ENCODE measurements at places on chromosomes 7 and 10. TPM values are rescaled to one million over a fixed set of nuclear protein-coding genes. Genes with fewer than 3 reads are reported as not detected.
A peak's percentile ranks its signal among the peaks of the same experiment; 100 is the strongest.

GRCh38 chr10:124998624-124999291, 56.8 kb downstream of the ZRANB1 start:
- H3K27me3 ChIP-seq: peaks cover 2% of the 10 kb centered on the region
- H3K27ac ChIP-seq: no peak overlapping the region
- no peak overlapping the region for H3K4me3 ChIP-seq
- H3K36me3 ChIP-seq: no peaks in the 10 kb centered on the region
- no peaks in the 10 kb centered on the region for H3K4me1 ChIP-seq

- no peaks in the 10 kb centered on the region for H3K36me3 ChIP-seq
- H3K27ac ChIP-seq: no peak overlapping the region
- no peak for DNase-seq
- H3K27me3 ChIP-seq: peaks cover 12% of the 10 kb centered on the region
- no peak overlapping the region for H3K4me3 ChIP-seq
- H3K4me1 ChIP-seq: no peaks in the 10 kb centered on the region
Observed at GRCh38 chr10:101759309-101760247, 16.3 kb downstream of the FGF8 start.

- H3K27ac ChIP-seq: no peak overlapping the region
- DNase-seq: no peak
- no peaks in the 10 kb centered on the region for H3K4me1 ChIP-seq
- H3K36me3 ChIP-seq: no peaks in the 10 kb centered on the region
- no peak overlapping the region for H3K4me3 ChIP-seq
Observed at GRCh38 chr7:67593794-67594193, 597.2 kb downstream of the TYW1 start.

DNA sequence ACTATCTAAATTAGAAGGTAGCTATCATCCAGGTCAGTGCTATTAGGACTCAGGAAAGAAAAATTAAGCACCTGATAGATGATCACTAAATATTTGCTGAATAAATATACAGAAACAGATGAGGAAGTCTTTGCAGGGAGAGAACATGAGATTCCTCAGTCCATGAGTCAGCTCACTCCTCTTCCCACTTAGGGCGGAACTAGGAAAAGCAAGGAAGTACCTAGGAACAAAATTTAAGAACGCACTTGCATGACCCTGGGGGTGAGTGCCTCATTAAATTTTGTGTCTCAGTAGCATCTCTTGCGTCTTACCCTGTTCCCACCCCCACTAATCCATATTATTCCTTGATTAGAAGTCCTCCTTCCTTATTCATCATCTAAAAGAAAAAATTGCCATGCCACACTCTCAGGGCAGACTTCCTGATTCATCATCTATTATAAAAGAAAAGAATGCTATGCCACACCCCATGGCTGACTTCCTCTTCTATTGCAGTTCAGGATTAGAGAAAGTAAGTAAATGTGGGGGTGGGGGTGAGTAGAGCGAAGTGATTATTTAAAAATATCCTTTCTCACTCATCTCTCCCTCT, 208.8 kb downstream of the THSD7A start:
- no peak overlapping the region for H3K27ac ChIP-seq
- H3K27me3 ChIP-seq: no peaks in the 10 kb centered on the region
- DNase-seq: no peak
- no peaks in the 10 kb centered on the region for H3K36me3 ChIP-seq
- H3K4me3 ChIP-seq: no peak overlapping the region

DNA sequence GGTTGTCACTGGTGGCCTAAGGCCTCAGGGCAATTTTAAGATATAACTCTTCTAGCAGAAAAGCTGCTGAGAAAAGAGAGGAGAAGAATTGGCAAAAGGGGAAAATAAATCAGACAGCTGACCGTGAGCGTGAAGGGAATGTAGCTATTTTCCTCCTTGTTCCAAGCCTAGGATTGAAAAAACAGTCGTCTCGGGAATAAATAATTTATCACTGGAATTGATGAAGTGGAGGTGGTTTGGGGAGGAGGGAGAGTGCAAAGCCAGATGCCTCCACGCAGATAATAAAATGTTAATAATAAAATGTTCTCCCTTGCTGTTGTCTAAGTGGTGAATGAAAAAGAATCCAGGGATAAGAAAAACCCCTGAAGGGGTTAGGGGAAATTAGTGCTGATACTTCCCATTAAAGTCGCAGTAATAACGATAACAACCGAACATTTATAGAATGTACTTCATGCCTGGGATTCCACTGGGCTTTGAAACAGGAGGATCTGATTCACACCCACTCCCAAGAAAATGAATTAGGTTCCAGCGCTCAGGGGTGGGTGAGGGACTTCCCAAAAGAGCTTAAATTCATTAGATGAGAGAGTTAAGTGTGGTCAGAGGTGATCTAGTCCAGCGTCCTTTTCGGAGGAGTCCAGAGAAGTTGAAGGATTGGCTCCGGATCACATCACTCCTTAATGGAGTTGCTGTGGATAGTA, 27.3 kb downstream of the BAMBI start:
- no peak overlapping the region for H3K27ac ChIP-seq
- DNase-seq: no peak
- H3K36me3 ChIP-seq: no peaks in the 10 kb centered on the region
- no peaks in the 10 kb centered on the region for H3K4me1 ChIP-seq

GRCh38 chr10:49071160-49071761, 44.1 kb downstream of the VSTM4 start:
- H3K4me3 ChIP-seq: no peak overlapping the region
- no peaks in the 10 kb centered on the region for H3K4me1 ChIP-seq
- H3K27ac ChIP-seq: no peak overlapping the region
- peaks cover 14% of the 10 kb centered on the region for H3K27me3 ChIP-seq
- H3K36me3 ChIP-seq: no peaks in the 10 kb centered on the region
- DNase-seq: no peak

DNA sequence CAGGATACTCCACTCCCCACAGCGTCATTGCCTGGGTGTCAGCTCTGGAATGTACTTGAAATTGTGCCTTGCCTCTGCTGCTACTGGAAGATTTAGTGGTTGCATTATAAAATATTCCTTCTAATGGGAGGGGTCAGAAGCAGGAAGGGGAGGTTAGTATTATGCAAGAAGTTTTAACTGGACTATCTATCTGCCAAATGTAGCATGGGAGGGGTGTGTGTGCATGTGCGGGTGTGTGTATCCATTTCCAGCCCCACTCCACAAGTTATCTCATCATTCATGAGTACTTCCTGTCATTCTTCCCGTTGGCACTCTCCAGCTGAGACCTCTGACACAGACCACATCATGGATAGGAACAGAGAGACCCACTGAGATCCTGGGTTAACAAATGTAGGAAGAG, 13.4 kb downstream of the MBL2 start:
- DNase-seq: no peak
- no peaks in the 10 kb centered on the region for H3K36me3 ChIP-seq
- H3K4me1 ChIP-seq: no peaks in the 10 kb centered on the region
- H3K27me3 ChIP-seq: peaks cover 3% of the 10 kb centered on the region
- no peak overlapping the region for H3K27ac ChIP-seq
- no peak overlapping the region for H3K4me3 ChIP-seq

GRCh38 chr7:156448918-156449317, 191.7 kb upstream of the RNF32 start:
- H3K27ac ChIP-seq: no peak overlapping the region
- H3K4me3 ChIP-seq: no peak overlapping the region
- no peak for DNase-seq

GRCh38 chr7:19747740-19748339, 25.6 kb downstream of the TMEM196 start:
- DNase-seq: no peak
- no peak overlapping the region for H3K27ac ChIP-seq
- H3K4me1 ChIP-seq: no peaks in the 10 kb centered on the region

GRCh38 chr10:72483471-72483870, 128.8 kb upstream of the DNAJB12 start:
- no peak overlapping the region for H3K4me3 ChIP-seq
- no peaks in the 10 kb centered on the region for H3K4me1 ChIP-seq
- no peak for DNase-seq
- H3K36me3 ChIP-seq: peaks cover 6% of the 10 kb centered on the region
- no peak overlapping the region for H3K27ac ChIP-seq
- no peaks in the 10 kb centered on the region for H3K27me3 ChIP-seq

GRCh38 chr7:115329006-115329405, 407.1 kb downstream of the MDFIC start:
- no peak for DNase-seq
- H3K4me3 ChIP-seq: no peak overlapping the region
- H3K4me1 ChIP-seq: no peaks in the 10 kb centered on the region
- no peak overlapping the region for H3K27ac ChIP-seq
- no peaks in the 10 kb centered on the region for H3K27me3 ChIP-seq

- no peak overlapping the region for H3K4me3 ChIP-seq
- H3K27ac ChIP-seq: no peak overlapping the region
- peaks cover 42% of the 10 kb centered on the region for H3K36me3 ChIP-seq
Observed at GRCh38 chr7:73438547-73439409, 5.2 kb downstream of the FZD9 start.

DNA sequence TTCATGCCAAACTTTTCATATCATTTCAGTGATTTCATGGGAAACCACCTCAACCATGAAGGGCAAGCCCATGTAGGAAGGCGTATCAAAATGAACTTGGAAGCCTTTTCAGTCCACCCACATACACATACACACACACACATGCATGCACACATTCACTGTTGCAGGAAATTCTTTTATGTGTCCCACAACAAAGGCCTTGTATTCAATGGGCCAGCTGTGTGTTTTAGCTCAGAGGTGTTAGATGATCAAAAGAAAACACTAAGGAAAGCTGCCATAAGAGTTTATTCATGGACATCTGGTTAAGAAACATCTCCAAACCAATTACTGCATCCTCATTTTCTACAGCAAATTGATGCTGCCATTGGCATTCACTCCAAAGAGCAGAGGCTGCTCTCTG, 74.4 kb upstream of the STK17A start:
- H3K4me1 ChIP-seq: no peaks in the 10 kb centered on the region
- H3K36me3 ChIP-seq: no peaks in the 10 kb centered on the region
- no peak overlapping the region for H3K27ac ChIP-seq
- H3K4me3 ChIP-seq: no peak overlapping the region
- no peak for DNase-seq

- H3K36me3 ChIP-seq: no peaks in the 10 kb centered on the region
- no peak overlapping the region for H3K27ac ChIP-seq
- no peaks in the 10 kb centered on the region for H3K4me1 ChIP-seq
- H3K4me3 ChIP-seq: no peak overlapping the region
Observed at GRCh38 chr7:51265066-51265907, 51.3 kb downstream of the COBL start.

GRCh38 chr7:135164357-135165061, 6.0 kb downstream of the CYREN start:
- peaks cover 81% of the 10 kb centered on the region for H3K36me3 ChIP-seq
- H3K4me1 ChIP-seq: peaks cover 72% of the 10 kb centered on the region
- no peaks in the 10 kb centered on the region for H3K27me3 ChIP-seq
- peak overlapping the region; percentile 75 for H3K27ac ChIP-seq

DNA sequence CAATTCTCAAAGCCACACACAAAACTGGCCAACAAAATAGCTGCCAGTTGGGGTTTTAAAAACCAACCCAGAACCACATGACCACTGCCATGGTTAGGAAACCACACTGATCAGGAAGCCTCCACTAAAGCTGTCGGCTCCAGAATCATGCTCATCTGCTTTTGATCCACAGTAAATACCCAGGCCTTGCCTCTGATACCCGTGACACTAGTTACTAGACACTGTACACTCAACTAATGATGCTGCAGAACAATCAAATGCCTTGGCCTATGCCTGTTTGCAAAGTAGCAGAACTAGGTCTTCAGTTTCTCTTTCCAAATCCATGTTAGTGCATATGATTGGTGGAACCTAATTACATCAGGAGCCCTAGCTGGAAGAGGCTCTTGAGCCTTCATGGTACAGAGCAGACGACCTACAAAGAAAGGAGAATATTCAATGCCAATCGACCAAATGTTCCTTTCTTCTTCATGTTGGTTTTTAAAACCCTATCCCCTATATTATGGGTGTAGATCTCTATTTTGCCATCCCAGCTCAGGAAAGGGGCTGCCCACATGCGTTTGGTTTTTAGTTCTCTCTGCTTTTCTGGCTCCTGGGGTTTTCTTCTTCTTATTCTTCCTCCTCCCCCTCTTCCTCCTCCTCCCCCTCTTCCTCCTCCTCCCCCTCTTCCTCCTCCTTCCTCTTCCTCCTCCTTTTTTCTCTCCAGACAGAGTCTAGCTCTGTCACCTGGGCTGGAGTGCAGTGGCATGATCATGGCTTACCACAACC, 76.6 kb downstream of the CNNM2 start:
- no peak for DNase-seq
- H3K27ac ChIP-seq: no peak overlapping the region
- H3K36me3 ChIP-seq: no peaks in the 10 kb centered on the region
- no peaks in the 10 kb centered on the region for H3K27me3 ChIP-seq

DNA sequence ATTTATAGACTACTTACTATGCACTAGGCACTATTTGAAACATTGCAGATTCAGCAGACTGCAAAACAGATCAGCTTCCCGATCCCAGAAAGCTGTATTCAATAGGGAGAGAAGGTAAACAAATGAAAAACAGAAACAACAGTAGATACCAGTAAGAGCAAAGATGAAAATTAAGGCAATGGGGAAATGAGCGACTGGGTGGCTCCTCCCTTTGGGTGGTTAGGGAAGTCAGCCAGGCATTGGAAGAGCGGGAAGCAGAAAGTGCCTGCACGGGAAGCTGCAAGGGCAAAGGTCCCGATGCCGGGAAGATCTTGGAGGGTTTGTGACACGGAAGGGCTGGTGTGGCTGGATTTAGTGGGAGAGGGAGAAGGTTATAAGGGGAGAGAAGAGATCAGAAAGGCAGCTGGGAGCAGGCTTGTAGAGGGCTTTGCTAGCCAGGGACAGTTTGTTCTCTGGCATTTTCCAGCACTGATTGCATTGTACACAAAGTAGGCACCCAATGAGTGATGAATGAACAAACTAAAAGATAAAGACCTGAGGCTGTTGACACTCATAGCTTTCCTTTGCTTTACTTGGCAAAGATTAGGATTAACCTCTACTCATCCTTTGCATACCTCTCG, 67.8 kb downstream of the NAMPT start:
- H3K27ac ChIP-seq: no peak overlapping the region
- no peaks in the 10 kb centered on the region for H3K36me3 ChIP-seq
- no peaks in the 10 kb centered on the region for H3K4me1 ChIP-seq
- no peak overlapping the region for H3K4me3 ChIP-seq
- H3K27me3 ChIP-seq: peaks cover 8% of the 10 kb centered on the region

TMEM140 gene
- 18.6 TPM for total RNA-seq

TDRD1 gene
- 0.33 TPM for total RNA-seq

KIFBP gene
- 7.7 TPM for total RNA-seq

EXOSC1 gene
- 47.4 TPM for total RNA-seq

DOCK4 gene
- total RNA-seq: 0.61 TPM

HOXA1 gene
- total RNA-seq: 0.55 TPM

SEC61G gene
- 65.8 TPM for total RNA-seq

ANAPC16 gene
- total RNA-seq: 128 TPM

MKI67 gene
- total RNA-seq: 3.5 TPM

TEX47 gene
- total RNA-seq: not detected
